ENCODE measurements at places on chromosomes 3 and 15.

DNA sequence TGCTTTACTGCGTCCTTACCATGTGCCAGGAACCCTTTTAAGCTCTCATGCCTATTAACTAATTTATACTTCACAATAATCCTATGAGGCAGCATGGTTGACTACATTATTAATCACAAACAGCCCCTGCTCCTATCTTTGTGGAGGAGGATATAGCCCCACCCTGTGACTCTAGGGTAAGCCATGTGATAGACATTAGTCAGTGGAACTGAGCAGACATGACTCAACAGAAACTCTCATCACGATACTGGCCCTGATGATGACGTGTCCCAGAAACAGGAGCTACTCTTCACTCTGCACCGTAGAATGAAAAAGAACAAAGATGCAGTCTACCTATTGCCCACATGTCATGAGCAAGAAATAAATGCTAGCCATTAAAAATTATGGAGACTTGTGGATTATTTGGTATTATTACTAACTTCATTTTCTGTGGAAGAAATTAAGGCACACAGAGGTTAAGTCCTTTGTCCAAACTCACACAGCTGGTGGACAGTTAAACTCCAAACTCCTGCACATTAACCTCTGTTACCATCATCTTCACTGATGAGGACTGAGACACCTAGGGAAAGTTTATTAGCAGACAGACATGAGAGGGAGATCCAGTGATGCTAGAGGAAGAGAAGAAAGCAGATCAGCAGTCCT lies 51.2 kb downstream of the CFAP20DC start:
- H3K27me3 ChIP-seq, result no peaks in the 10 kb centered on the region
- H3K36me3 ChIP-seq, result no peaks in the 10 kb centered on the region
- H3K4me1 ChIP-seq, result peaks cover 60% of the 10 kb centered on the region
- peak overlapping the region; percentile 98 for H3K27ac ChIP-seq
- peak overlapping the region; percentile 69 for H3K4me3 ChIP-seq

DNA sequence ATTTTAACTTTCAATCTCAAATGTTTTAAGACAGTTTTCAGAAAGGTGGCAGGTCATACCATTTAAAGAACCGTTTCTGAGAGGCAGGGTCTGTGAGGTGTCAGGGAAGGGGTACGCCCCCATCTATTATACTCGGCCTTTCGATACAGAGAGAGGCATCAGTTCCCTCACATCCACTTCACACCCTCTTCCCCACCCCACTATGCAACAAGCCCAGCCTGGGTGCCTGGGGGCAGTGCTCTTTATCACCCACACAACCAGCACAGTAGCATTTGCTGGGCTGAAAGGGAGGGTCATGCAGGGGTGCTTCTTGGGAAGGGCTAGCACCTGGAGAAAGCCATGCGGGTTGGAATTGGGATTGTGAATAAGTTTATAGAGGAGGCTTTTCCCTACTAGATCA lies 56.0 kb upstream of the KCNMB2 start:
- no peak overlapping the region for H3K4me3 ChIP-seq
- no peaks in the 10 kb centered on the region for H3K4me1 ChIP-seq
- no peak overlapping the region for H3K27ac ChIP-seq

- H3K4me1 ChIP-seq, result peaks cover 13% of the 10 kb centered on the region
- H3K36me3 ChIP-seq, result peaks cover 4% of the 10 kb centered on the region
- H3K4me3 ChIP-seq, result no peak overlapping the region
- DNase-seq, result peak; percentile 16
- no peak overlapping the region for H3K27ac ChIP-seq
Measured at GRCh38 chr3:105233010-105233409, 133.7 kb upstream of the ALCAM start.

DNA sequence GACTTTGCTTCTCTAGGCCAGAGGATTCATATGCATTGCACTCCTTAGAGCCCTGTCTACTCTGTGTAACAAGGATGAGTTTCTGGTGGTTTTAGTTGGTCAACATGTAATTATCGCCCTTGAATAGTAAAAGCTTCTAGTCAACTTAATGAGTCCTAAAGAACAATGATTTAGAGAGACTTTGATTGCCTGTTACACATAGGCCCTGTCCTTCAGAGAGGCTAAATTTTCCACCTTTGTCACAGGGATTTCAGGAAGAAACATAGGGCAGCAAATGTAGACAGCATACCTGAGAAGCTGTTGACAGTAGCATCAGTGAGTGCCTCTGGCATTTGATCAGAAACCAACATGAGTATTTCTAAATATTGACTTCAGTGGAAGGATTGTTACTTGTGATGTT lies 7.1 kb downstream of the BTLA start:
- H3K4me1 ChIP-seq, result no peaks in the 10 kb centered on the region
- no peaks in the 10 kb centered on the region for H3K36me3 ChIP-seq
- DNase-seq, result no peak
- no peak overlapping the region for H3K4me3 ChIP-seq
- no peak overlapping the region for H3K27ac ChIP-seq

DNA sequence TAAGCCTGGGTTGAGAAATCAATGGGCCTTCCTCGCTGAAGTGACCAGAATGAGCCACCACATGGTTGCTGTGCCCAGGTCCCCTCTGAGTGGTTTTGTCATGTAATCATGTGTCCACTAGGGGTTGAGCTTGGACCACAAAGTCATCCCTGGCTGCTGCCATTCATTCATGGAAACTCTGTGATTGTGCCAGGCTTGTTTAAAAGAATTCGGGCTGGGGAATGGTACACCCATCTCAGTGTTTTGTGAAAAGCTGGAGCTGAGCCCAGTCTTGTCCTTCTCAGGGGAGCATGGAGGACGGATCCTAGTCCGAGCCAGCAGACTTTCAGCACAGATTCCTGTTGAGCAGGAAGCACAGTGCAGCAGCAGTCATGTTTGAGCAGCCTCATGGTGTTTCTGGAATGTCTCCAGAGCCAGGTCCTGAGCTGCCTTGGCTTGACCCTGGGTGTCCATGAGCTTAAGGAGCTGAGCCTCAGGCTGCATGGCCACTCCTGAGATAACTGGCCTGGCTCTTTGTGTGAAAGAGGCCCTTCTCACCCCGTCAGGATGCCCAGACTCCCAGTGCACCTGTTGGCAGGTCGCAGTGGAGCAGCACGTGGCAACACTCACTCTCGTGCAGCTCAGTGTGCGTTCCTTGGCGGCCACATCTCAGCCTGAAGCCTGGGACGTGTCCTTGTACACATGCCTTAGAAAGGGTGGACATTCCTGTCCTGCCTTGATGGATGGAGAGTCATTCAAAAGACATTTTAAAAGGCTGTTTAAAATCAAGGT lies 260.3 kb upstream of the TPM1 start:
- DNase-seq, result peak; percentile 74
- H3K27ac ChIP-seq, result peak overlapping the region; percentile 78
- H3K4me1 ChIP-seq, result peaks cover 80% of the 10 kb centered on the region
- H3K4me3 ChIP-seq, result no peak overlapping the region
- peaks cover 20% of the 10 kb centered on the region for H3K36me3 ChIP-seq
- no peaks in the 10 kb centered on the region for H3K27me3 ChIP-seq

- H3K27me3 ChIP-seq, result peaks cover 2% of the 10 kb centered on the region
- peaks cover 9% of the 10 kb centered on the region for H3K36me3 ChIP-seq
- H3K27ac ChIP-seq, result no peak overlapping the region
- no peak overlapping the region for H3K4me3 ChIP-seq
- peaks cover 12% of the 10 kb centered on the region for H3K4me1 ChIP-seq
Measured at GRCh38 chr3:119279101-119279554, 15.1 kb upstream of the ARHGAP31 start.

DNA sequence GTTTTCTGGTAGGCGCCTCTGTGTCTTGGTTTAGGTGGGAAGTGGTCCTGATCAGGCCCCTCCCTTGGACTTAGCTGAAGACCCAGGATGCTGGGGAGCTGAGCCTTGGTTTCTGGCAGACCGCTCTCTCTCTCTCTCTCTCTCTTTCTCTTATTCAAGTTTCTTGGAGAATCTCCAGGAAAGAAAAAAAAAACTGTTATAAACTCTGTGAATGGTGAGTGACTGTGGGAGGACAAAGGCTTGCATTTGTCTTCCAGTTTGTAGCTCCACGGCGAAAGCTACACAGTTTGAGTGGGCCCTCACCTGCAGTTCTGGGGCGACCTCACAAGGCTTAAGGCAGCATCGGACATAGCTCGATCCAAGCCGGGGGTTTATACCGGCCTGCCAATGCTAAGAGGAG lies 7.5 kb downstream of the DET1 start:
- H3K36me3 ChIP-seq, result peaks cover 16% of the 10 kb centered on the region
- H3K4me1 ChIP-seq, result peaks cover 45% of the 10 kb centered on the region
- H3K27ac ChIP-seq, result no peak overlapping the region
- H3K27me3 ChIP-seq, result peaks cover 3% of the 10 kb centered on the region

- peak overlapping the region; percentile 9 for H3K27ac ChIP-seq
- no peak for DNase-seq
- peaks cover 8% of the 10 kb centered on the region for H3K36me3 ChIP-seq
Measured at GRCh38 chr3:58068122-58068809, 60.0 kb downstream of the FLNB start.

GRCh38 chr15:68427963-68428362 lies 4.0 kb downstream of the ITGA11 start:
- peaks cover 15% of the 10 kb centered on the region for H3K4me1 ChIP-seq

- H3K27ac ChIP-seq, result peak overlapping the region; percentile 86
- H3K36me3 ChIP-seq, result peaks cover 11% of the 10 kb centered on the region
- peak overlapping the region; percentile 84 for H3K4me3 ChIP-seq
- no peaks in the 10 kb centered on the region for H3K27me3 ChIP-seq
- H3K4me1 ChIP-seq, result peaks cover 61% of the 10 kb centered on the region
Measured at GRCh38 chr3:69791919-69792399, 52.7 kb downstream of the MITF start.

- DNase-seq, result no peak
- H3K4me1 ChIP-seq, result peaks cover 45% of the 10 kb centered on the region
- H3K36me3 ChIP-seq, result peaks cover 44% of the 10 kb centered on the region
- no peaks in the 10 kb centered on the region for H3K27me3 ChIP-seq
- H3K27ac ChIP-seq, result peak overlapping the region; percentile 61
Measured at GRCh38 chr3:128083980-128084674, 31.9 kb downstream of the SEC61A1 start.

DNA sequence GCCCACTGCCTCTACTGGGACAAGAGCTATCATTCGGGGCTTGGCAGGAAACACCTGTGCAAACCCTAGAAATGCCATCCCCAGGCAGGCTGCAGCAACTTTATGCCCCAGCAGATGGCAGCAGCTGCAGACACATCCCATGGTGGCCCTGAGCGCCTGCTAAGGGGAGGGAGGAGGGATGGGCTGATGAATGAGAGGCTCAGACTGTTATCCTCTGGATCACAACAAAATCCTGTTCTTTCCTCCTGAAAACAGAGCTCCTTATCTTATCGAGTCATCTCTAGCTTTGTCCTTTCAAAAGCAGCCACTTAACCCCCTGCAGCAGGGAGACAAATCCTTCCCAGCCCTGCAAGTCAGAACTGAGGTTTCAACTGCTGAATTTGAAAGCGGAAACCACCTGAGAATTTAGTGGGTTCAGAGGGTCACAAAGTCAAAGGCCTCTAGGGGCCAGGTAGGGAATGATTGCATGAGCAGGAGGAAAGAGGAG lies 90.6 kb upstream of the PROK2 start:
- H3K4me3 ChIP-seq, result no peak overlapping the region
- no peaks in the 10 kb centered on the region for H3K36me3 ChIP-seq
- H3K4me1 ChIP-seq, result peaks cover 11% of the 10 kb centered on the region
- H3K27ac ChIP-seq, result no peak overlapping the region
- peaks cover 27% of the 10 kb centered on the region for H3K27me3 ChIP-seq

- H3K4me1 ChIP-seq, result no peaks in the 10 kb centered on the region
- no peak overlapping the region for H3K27ac ChIP-seq
- peaks cover 9% of the 10 kb centered on the region for H3K27me3 ChIP-seq
- H3K36me3 ChIP-seq, result no peaks in the 10 kb centered on the region
- DNase-seq, result peak; percentile 3
Measured at GRCh38 chr15:25469377-25469776, 30.6 kb upstream of the UBE3A start.

DNA sequence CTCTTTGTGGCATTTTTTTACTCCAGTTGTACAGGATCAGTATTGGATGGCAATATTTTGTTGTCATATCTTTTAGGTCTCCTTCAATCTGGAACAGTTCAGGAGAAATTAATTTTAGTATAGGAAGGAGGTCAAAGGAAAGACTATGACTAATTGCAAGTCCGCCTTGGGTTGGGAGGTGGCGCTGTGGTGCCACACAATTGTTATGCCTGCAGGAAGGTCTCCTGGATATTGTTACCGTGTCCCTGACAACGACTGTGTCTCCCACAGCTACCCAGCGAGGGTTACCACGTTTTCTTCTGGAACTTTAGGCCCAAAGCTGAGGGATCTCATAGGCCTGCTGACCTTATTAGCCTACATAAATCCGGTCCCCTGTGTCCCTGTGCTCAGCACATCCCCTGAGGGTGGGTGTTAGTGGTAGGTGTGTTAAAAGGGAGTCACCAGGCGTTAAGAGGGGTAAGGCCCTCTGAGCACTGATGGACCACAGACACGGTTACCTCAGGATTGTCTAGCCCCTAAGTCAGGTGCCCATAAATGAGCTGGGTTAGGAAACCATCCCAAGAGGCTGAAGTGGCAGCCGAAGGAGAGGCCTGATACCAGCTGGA lies 31.5 kb downstream of the KCNAB1 start:
- no peak overlapping the region for H3K27ac ChIP-seq
- no peaks in the 10 kb centered on the region for H3K36me3 ChIP-seq
- peak; percentile 38 for DNase-seq
- no peak overlapping the region for H3K4me3 ChIP-seq
- 0 out of 2 replicates have a peak, but pooled peaks cover under 1% of the 10 kb centered on the region for H3K27me3 ChIP-seq

- H3K4me1 ChIP-seq, result peaks cover 35% of the 10 kb centered on the region
- H3K27ac ChIP-seq, result no peak overlapping the region
- H3K27me3 ChIP-seq, result peaks cover 8% of the 10 kb centered on the region
- peaks cover 17% of the 10 kb centered on the region for H3K36me3 ChIP-seq
Measured at GRCh38 chr3:156732715-156733421, 58.5 kb downstream of the TIPARP start.

GRCh38 chr3:123296836-123297626 lies 95.3 kb downstream of the SEC22A start:
- peaks cover 53% of the 10 kb centered on the region for H3K27me3 ChIP-seq
- no peak overlapping the region for H3K27ac ChIP-seq
- no peaks in the 10 kb centered on the region for H3K36me3 ChIP-seq

DNA sequence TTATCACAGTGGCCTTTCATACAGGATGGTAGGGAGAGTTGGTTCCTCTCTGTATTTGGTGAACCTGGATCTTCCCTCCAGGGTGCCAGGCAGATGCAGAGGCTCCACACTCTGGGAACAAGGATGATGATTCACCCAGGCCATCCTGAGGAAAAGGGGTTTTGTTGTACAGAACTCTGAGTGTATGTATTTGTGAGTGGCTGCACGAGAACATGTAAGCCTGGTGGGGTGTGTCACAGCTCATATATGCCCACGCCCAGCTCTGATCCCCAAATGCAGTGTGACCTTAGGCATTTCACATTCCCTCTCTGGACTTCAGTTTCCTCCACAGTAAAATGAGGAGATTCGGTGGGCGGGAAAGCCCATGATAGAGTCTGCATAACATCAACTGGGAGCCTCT lies 11.6 kb upstream of the CILP start:
- H3K27ac ChIP-seq, result no peak overlapping the region
- no peak overlapping the region for H3K4me3 ChIP-seq
- DNase-seq, result no peak
- H3K36me3 ChIP-seq, result no peaks in the 10 kb centered on the region
- peaks cover 23% of the 10 kb centered on the region for H3K27me3 ChIP-seq
